ENCODE measurements at places on chromosomes 3 and 15.

DNA sequence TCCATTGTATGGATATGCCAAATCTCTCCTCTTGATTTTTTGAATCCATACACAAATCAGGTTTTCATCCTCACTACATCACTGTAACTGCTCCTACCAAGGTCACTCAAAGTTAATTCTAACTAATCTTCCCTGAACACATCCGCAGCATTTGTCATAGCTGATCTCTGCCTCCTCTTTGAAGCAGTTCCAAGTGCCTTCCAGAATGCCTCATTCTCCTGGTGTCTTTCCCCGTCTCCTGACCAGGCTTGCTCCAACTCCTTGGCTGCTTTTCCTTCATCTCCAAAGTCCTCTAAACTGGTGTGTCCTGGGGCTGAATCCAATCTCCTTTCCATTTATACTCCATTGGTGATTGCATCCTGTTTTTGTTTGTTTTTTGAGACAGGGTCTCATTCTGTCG is 26.8 kb downstream of the KLHDC8B start:
- DNase-seq, result no peak

DNA sequence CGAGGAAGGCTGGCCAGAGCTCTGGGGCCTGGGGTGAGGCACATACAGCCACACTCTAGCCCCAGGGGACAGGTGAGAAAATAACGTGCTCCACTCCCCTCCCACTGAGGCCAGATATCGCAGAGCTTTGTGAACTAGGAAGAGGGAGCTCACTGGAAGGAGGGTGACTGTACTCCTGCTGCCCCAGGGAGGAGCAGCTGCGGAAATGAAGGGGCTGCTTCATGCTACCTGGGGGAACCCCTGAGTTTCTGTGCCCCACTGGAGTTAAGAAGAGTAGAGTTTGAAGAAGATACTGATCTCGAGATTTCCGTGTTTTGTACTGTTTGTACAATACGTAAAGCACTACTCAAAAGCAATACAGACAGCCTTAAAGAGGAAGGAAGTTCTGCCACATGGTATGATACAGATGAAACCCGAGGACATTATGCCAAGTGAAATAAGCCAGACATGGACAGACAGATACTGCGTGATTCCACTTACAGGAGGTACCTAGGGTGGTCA is 44.6 kb downstream of the CMTM6 start:
- DNase-seq, result no peak

GRCh38 chr3:94115482-94115881 is 52.6 kb downstream of the NSUN3 start:
- DNase-seq, result peak; percentile 4

DNA sequence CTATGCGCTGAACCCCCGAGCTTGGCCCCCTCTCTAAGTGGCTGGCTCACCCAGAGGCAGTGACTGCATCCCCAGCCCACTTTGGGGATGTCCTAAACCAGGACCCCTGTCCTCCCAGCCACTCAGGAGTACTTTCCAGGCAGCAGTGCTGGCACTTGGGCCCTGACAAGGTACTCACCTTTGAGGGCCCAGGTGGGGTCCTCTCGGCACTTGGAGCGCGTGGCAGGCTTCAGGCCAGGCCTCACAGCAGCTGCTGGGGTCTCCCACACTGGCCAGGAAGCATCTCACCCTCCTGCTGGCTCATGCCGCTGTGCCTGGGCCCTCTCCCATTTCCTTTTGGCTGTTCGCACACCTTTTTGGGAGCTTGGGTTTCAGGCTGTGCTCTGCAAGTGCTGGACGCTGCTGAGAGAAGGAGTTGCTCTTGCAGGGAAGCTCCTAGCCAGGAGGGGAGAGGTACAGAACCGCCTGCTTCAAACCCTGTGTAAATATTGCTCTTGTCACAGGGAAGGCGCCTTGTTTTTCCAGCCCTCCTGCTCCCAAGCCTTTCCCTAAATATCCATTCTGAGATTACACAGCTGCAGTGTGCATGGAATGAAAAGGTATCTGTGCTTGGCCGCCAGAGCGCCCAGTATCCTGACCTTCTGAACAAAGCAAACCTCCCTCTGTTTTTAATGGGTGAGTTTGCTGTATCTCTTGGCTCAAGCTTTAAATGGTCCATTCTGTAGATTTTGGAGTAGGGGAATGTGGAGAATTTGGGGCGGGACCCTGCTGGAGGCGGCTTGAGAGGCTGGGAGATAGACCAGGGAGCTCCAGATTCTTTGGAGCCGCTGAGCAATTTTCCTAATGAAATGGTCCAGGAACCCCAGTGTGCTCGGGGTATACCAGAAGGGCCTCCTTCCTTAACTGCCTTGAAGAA is 45.6 kb downstream of the DNASE1L3 start:
- DNase-seq, result no peak

GRCh38 chr15:39638041-39638440 is 57.2 kb downstream of the THBS1 start:
- DNase-seq, result no peak

GRCh38 chr3:154795582-154795981 is 284.5 kb upstream of the MME start:
- peak; percentile 70 for DNase-seq

DNA sequence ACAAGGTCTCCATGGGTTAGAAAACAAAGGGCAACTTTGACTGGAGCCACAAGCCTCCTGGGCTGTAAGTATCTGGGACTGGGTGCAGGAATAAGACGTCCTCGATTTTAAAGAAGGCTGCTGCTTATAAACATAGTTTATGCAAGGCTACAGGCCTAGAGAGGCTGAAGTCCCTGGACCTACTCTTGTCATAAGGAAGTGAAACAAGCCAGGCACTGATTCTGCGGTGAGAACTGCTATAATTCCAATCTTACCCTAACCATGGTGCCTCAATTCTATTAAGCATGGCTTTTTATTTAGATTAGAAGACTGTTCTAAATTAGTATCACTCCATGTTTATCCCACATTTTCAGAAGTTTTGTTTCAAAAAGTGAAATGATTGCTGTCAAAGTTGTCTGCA is 777.6 kb downstream of the PLOD2 start:
- DNase-seq, result no peak

GRCh38 chr15:90868261-90868689 is at the start of gene FURIN:
Gene FURIN, plus strand, starts transcription at chr15:90868588. Its CDS starts 7,153 bp downstream, at chr15:90875741.
- no peak for DNase-seq

GRCh38 chr3:196081002-196081833 is 672 bp downstream of the TFRC start:
- no peak for DNase-seq

GRCh38 chr3:171842864-171843518 is at the start of gene TMEM212:
Gene TMEM212, plus strand, starts transcription at chr3:171843349. Its CDS starts 35 bp downstream, at chr3:171843384.
- no peak for DNase-seq

DNA sequence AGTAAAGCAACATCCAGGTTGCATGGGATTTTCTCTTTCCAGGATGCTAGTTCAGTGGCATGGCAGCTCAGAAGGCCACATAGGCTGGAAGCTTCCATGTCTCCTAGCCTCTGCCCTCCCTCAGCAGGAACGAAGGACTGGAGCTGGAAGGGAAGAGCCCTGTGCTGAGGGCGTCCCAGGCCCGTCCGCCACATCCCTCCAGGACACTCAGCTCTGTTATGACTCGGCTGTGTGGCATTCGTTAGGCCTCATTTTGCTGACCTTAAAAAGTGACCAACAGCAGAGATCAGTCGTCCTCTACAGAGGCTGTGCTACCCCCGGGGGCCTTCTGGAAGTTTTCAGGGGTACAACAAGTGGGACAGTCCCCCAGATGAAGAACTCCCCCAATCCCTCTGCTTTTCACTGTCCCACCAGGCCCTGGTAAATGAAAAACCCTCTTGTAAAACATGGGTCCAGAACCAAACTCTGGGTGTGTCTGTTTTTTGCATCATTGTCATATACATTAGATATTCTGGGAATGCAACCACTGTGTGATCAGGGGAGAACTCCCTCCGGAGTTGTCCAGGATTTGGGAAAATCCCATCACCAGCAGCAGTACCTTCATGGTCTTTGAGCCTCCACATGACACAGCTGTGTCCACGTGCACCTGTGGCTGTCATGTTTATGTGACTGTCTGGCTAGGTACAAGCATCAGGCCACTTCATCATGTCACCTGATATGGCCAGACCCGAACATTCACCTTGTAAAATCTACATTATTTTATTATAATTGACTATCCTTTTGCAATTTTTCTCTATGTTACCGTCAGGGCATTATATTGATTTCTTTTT is 149.9 kb downstream of the OR4M2 start:
- DNase-seq, result no peak

DNA sequence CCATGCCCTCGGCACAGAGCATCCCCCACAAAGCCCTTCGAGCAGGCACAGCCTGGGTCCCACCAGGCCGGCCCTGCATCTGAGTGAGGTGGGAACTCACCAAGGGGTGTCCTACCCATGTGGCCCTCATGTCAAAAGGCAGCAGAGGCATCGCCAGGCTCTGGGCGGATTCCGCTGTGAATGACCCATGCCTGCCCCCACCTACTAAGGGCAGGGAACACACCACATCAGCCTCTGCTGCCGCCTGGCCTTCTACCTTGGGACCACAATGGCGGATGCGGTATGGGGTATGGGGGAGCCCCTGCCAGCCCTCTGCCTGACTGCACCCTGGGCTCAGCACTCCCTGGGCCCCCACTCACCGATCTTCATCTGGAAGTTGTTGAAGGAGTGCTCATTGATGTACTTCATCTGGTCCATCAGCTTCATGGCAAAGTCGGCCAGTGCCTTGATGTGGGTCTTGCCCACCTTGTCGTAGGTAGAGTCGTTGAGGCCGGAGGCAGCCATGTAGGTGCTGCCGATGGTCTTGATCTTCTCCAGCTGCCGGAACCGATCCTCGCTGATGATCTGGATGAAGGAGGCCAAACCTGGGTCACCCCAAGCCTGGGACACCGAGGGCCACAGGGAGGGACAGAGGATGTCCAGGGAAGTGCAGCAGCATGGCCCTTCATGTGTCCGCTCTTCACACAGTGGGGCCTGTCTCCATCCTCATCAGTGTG is 87.8 kb downstream of the SEC22A start:
- no peak for DNase-seq

DNA sequence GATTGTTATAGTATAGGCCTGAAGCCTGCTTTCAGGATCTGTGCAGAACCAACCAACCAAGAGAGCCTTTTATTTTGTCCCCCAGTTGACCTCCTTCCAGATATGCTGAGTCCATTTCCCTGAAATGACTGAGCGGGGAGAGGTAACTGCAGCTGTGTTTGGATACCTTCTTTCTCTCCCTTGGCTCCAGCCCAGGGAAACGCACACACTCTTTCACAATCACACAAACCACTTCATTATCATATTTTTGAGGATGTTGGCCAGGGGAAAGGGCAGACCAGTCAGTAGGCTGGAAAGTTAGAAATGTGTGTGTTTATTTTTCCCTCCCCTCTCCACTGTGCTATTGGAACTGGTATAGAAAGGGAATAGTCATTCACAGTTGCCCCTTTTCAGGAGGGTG is 417.7 kb upstream of the TBL1XR1 start:
- DNase-seq, result peak; percentile 61

DNA sequence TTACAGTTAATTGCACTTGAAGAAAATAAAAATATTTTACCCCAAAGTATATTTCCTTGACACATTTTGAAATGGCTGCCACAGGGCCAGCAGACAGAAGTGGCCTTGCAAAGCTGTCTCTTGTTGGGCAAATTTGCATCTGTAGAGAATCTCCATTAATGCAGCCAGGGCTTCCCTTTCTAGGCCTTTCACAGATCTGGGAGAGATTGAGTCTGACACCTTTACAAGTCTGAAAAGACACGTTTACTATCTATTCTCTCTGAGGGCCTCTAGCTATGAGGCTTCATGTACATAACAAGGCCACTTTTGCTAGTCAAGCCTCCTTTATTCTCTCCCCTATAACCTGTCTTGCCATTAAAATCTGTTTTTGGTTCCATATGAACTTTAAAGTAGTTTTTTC is 135.9 kb downstream of the ANO10 start:
- DNase-seq, result no peak

GRCh38 chr15:56783156-56783856 is 50.0 kb upstream of the ZNF280D start:
- DNase-seq, result no peak

- no peak for DNase-seq
These were observed 12.2 kb downstream of the ROBO2 start for GRCh38 chr3:77052051-77052501.

DNA sequence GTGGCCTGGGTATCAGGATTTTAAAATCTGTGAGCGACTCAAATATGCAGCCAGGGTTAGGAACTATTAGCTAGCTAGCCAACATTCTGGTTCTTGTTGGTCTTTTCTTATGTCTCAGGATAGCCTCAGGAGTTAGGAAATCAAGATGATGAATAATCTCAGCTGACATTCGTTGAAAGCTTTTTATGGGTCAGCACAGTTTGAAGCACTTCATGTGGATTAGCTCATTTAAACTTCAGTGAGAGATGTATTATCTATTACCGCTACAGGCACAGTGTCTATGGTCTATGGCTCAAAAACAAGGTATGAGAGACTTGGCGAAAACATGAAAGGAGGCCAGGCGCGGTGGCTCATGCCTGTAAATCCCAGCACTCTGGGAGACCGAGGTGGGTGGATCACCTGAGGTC is 187.5 kb upstream of the THRB start:
- peak; percentile 84 for DNase-seq

DNA sequence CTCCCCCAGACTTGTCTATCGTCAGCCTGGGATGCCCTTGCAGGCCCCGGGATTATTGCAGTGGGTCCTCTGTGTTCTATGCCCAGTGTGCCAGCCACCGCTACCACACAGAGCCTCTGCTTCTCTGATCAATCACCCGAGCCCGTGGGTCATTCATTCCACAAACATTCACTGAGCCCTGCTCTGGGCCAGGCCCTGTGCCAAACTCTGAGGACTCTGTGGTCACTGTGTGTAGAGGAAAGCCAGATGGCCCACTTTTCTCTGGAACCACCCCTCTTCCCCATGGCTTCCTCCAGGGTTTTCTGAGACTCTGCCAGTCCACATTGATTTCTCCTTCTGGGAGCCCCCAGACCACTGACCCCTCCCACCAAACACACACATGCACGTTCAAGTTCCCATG is 55.5 kb downstream of the BSN start:
- DNase-seq, result no peak

GRCh38 chr15:70121624-70122302 is 24.0 kb upstream of the TLE3 start:
- peak; percentile 51 for DNase-seq

GRCh38 chr3:78632925-78633553 is 1134.8 kb downstream of the ROBO1 start:
- no peak for DNase-seq

DNA sequence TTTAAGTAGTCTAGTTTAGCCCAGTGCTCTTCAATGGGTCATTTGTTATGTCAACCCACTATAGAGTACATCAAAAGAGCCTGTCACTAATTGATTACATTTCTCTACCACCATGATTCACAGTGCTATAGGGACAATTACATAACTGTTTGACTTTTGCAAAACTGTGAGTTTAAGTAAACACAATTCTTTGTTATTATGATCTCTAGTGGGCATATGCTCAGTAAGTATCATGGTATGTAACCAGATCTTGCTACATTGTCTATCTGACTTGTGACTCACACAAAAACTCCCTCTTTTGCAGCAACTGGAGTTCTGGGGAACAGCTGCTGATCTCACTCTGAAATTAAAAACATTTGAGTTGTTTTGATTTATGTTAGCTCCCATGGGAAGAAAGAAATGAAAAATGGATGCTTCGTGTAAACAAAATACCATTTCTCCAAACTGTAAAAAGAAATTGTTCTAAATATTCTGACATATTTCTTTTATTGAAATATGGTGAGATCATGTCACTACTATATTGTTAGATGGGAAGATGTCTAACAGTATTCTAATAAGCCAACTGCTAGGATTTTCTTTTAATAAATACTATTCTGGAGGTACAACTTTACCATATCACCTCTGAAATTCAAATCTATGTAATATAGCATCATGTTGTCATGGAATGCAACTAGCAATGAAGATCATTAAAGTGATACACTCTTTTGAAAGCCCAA is 470.4 kb downstream of the ROBO1 start:
- DNase-seq, result peak; percentile 78

GRCh38 chr15:75452364-75452864 is 924 bp upstream of the SIN3A start:
- DNase-seq, result no peak

- peak; percentile 53 for DNase-seq
These were observed 21.5 kb downstream of the CFAP161 start for GRCh38 chr15:81155375-81156218.

Measured in AG09309 (cell line).